Astrocyte of the hippocampus (primary cell): ENCODE measurements at places on chromosomes 1 and 21.

DNA sequence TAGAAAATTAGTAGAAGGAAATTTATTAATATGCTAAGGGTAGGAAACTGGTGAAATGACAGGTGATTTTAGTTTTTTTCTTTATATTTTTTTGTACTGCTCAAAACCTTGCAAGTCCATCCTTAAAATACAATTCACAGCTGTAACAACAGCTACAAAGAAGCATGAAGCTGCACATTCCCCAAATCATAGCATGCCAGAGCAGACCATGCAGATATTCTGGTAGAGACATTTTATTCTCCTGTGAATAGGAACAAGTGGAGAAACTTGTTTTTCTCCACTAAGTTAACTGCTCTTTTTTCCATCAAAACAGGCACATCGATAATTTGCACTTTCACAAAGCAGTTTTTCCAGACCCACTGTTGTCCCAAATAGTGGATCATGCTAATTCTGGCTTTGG lies 1125.7 kb downstream of the BRINP3 start:
- no peak for DNase-seq

- no peak for DNase-seq
Measured at GRCh38 chr1:53642607-53643006, 96.4 kb downstream of the GLIS1 start.

- DNase-seq, result peak; percentile 88
Measured at GRCh38 chr1:210250998-210251679, 18.5 kb downstream of the SERTAD4 start.

DNA sequence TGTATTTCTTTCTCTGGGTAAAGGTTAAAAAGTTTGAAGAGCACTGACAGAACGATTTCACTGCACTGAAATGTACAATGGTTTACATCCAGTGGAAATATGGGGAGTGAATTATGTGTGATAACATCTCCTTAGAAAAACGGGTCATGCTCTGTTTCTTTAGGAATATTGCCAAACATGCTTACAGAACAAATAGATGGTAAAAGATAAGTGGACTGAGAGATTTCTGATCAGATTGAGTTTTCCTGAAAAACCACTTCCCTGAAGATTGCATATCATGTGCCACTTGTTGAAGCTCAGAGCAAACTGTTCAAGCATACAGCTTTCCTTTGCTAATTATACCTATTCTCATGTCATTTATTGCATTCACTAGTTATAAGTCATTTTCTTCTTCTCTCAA lies 29.9 kb upstream of the DISP1 start:
- DNase-seq, result no peak

DNA sequence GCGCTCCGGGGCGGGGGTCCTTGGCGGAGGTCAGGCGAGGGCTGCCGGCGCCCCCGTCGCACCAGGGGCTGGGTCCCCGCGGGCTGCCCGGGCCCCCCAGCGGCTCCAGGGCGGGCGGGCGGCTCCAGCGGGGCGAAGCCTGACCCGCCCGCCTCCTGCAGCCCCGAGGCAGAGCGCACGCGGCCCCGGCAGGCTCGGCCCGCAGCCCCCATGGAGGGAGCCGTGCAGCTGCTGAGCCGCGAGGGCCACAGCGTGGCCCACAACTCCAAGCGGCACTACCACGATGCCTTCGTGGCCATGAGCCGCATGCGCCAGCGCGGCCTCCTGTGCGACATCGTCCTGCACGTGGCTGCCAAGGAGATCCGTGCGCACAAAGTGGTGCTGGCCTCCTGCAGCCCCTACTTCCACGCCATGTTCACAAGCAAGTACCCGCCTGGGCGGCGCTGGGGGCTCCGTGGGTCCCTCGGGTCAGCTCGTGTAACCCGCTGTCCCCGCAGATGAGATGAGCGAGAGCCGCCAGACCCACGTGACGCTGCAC lies 817 bp downstream of the KLHL17 start:
- no peak for DNase-seq

DNA sequence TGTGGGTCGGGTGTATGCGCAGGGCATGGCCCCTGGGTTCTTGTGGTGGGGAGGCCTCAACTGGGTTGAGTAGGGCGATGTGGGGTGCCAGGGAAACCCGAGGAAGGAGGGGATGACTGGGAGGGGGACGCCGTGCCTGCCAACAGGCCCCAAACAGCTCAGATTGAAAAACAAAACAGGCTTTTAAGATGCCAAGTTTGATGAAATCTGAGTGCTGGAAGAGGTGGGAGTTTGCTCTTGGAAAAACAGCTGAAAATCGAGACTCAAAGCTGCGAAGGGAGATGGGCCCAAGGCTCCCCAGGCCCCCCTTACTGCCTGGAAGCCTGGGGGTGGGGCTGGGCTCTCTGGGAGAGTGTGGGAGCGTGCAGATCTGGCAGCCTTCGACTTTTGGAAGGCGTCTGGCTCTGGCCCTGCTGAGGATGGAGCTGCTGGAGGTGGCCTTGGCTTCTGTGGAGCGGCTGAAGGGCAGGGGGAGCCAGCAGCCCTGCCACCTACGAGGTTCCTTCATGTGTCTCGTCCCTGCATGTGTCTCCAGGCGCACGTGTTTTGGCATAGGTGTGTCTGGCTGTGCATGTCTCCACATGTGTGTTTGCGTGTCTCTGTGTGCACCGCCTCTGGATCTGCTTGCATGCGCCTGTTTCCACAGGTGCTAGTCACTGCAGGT lies 33.3 kb downstream of the PTPRF start:
- DNase-seq, result peak; percentile 46

- no peak for DNase-seq
Measured at GRCh38 chr1:94199398-94199797, 38.0 kb downstream of the ARHGAP29 start.

- DNase-seq, result no peak
Measured at GRCh38 chr1:200128944-200129879, 101.7 kb downstream of the NR5A2 start.
